ENCODE measurements at places on chromosomes 4 and X. TPM values are rescaled to one million over a fixed set of nuclear protein-coding genes. Genes with fewer than 3 reads are reported as not detected.

BMP15 gene
- not detected for total RNA-seq

TRAM1L1 gene
- total RNA-seq = not detected

LEF1 gene
- total RNA-seq = 0.79 TPM

CPEB2 gene
- total RNA-seq = 1.3 TPM

SLC25A31 gene
- total RNA-seq = not detected

PGAM4 gene
- total RNA-seq = not detected

MFAP3L gene
- total RNA-seq = 8.4 TPM

Measured in HCT116 (cell line).